NB4 (cell line): ENCODE measurements at places on chromosomes 4 and X.

DNA sequence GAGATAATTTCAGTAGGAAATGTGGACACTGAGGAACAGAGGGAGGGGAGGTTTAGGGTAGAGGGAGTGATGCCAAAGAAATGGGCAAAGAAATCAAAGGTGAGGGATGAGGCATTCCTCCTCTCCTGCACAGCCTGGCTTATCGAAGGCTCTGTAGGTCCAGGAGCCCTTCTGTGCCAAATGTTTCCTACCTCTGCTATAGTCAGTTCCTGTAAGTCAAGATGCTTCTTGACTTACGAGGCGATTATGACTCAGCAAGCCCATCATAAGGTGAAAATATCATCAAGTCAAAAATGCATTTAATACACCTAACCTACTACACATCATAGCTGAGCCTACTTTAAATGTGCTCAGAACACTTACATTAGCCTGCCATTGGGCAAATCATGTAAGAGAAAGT, 60.0 kb upstream of the ARHGAP24 start:
- DNase-seq: no peak

DNA sequence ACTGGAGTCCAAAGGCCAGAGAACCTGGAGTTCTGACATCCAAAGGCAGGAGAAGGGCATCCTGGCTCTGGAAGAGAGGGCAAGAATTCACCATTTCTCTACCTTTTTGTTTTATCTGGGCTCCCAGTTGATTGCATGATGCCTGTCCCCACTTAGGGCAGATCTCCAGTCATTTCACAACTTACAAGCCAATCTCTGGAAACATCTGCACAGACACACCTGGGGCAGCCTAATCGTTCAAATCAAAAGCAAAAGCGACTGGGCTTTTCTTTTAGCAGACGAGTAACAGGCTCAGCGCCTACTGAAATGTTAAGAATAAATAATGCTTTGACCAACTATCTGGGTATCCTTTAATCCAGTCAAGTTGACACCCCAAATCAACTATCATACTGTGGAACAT, 136.0 kb upstream of the NPY2R start:
- DNase-seq: no peak

GRCh38 chr4:6732441-6733357, 16.7 kb downstream of the BLOC1S4 start:
- peak; percentile 72 for DNase-seq

- DNase-seq: no peak
Measured at GRCh38 chr4:46277165-46277951, 112.6 kb downstream of the GABRA2 start.
